Thoracic aorta (tissue), 2 donors: ENCODE measurements at places on chromosomes 4 and X.

DNA sequence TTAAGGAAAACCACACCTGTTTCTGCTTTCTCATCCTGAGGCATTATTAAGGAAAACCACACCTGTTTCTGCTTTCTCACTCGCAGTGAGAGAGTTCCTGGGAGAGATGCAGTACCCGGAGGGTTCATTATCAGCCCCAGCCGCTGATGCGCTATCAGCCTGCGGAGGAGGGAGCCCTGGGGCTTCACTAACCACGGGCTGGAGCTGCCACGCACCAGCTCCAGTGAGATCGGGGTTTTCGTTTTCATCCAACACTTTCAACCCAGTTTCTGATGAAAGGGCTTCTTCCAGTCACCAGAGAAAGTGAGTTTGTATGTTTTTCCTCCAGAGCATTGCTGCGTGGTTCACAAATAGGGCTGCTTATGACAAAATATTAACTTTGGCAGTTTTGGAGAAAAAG, 93.2 kb upstream of the PRKX start:
- DNase-seq = no peak

DNA sequence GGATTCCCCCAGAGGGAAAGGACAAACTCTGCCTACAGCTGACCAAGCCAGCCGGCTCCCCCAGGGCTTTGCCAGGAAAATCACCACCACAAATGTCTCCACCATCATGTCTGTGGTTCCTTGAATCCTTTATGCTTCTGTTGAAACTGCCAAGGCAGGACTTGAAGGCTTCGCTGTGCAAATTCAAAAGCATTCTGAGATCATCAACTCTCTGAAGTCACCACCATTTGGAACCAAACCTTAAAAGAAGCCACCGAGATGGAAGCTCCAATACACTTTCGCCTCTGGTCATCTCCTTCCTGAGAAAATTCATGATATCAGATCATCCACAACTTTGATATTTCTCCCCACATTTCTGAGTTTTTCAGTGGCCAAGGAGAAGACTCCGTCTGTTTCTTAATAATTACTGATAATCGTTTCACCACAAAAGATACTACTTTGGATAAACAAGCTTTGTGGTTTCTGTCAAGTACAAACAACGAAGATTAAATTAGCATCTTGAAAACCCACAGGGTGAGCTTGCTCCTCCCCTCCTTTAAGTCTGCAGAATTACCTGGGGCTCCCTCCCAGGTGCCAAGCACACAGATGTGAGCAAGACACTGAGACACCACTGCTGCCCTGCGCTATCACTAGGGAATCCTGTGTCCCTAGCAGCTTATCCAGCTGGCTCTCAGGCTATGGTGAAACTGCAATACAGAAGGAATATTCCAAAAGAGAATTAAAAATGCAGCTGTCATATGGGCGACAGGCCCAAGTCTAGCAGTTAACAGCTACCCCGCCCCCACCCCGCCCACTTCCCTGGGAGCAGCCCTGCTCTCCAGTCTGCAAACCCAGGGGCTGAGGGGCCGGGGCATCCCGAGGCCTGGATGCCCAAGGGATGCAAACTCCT, 125.0 kb upstream of the TBL1X start:
- no peak for DNase-seq

DNA sequence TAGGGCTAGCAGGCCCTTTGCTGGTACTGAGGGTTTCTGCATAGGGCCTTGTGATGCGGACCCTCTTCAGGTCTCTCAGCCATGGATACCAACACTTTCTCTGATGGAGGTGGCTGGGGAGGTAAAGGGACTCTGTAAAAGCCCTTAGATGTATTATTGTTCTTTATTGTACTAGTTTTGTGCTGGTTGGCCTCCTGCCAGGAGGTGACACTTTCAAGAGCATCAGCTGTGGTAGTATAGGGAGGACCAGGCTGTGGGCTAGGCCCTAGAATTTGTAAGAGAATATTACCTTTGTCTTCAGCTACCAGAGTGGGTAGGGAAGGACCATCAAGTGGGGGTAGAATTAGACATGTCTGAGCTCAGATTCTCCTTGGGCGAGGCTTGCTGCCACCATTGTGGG, 936.3 kb downstream of the CENPC start:
- DNase-seq = no peak

DNA sequence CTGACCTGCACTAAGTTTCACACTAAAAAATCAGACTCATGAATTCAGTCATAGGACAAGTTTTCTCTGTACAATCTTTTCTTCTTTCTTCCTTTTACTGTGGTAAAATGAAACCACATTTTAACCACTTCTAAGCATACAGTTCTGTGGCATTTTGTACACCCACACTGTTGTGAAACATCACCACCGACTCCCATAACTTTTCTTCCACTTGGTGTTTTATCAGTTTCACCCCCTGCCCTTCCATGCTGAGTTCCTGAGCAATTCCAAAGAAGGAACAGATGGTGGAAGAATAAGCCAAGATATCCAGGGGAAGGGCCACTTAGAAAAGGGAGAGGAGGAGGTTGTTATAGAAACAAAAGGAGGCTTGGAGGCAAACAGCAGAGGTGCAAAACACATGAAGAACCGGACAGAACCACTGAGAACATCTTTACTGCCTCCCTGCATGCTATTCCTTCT, 22.6 kb downstream of the SLC25A4 start:
- no peak for DNase-seq

GRCh38 chrX:51395480-51395809, 62.8 kb downstream of the NUDT10 start:
- DNase-seq = no peak

DNA sequence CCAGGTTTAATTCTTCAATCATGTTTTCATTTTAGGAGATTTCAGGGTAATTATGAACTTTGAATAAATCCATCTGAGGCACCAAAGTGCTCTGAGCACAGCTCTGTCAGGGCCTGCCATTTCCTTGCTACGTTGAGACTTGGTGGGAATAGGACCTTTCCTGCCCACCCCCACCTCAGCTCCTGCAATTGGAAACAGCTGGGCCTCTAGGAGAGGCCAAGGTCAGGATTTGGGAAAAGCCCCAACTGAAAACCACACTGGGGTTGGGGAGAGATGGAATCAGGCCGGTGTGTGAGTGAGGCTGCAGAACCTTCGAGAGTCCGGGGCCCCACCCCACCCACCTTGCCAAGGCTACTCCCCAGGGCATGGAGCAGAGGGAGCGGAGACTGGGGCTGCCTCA, 212.7 kb upstream of the BCOR start:
- no peak for DNase-seq

DNA sequence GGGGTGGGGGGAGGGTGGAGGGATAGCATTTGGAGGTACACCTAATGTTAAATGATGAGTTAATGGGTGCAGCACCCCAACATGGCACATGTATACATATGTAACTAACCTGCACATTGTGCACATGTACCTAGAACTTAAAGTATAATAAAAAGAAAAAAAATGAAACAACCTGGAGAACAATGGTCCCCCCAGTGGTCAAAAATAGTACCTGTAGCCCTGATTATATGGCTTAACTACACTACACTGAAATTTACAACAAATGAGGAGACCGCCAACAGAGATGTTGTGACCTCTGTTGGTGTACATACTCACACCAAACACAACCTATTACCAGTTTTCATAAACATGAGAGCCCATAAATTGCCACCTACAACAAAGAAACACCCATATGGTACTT, 7.3 kb upstream of the MAGEE1 start:
- no peak for DNase-seq

- no peak for DNase-seq
Observed at GRCh38 chr4:158169931-158170690, 2.7 kb downstream of the GASK1B start.

DNA sequence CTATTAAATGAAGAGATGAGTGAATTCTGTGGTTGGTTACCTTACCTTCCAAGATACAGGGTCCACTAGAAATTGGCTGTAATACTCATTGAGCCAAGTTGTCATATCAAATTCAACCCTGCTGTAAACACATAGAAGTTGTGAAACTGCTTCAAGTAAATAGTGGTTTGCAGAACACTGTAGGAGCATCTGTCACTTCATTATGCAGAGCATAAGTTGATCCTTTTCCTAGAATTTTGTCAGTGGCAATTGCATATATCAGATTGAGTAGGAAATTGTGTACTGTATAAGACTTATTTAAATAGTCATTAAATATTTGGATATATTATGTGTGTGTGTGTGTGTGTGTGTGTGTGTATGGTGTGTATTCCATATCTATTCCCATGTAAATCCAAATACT, 8.8 kb upstream of the XK start:
- no peak for DNase-seq

DNA sequence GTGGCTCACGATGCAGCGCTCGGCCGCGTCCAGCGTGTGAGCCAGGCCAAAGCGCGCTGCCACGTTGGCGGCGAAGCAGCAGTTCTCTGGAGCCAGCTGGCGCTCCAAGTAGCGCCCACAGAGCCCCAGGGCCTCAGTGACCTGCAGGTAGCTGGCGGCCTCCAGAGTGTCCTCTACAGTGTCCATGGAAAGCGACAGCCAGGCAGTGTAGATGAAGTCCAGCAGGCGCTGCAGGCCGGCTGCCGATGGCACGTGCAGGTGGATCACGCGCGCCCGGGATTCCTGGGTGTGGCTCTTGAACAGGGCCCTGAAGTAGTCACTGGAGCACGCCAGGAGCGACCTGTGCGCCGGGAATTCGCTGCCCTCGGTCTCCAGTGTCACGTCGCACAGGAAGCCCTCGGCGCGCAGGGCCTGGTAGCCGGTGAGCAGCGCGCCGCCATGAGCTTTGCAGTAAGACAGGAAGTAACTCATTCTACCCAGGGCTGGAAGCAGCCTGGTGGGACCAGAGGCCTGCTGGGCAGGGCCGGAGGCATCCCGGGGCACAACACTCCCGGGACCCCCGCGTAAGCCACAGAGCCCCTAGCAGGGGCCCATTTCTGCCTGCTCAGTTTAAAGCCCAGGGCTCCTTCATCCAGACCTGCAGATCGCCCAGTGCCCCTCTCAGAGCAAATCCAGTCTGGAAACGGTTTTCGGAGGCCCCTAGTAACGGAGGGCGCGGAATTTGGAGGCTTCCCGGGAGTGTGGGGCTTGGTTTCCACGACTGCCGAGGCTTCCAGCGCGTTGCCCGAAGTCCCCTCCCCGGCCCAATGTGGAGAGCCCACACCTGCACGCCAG, 595 bp downstream of the KLHL34 start:
- no peak for DNase-seq

- DNase-seq = no peak
Observed at GRCh38 chr4:4823621-4824162, 35.8 kb upstream of the MSX1 start.

GRCh38 chr4:128155874-128156456, 94.9 kb downstream of the LARP1B start:
- no peak for DNase-seq

- DNase-seq = no peak
Observed at GRCh38 chr4:70583952-70584834, 7.9 kb upstream of the AMBN start.

- no peak for DNase-seq
Observed at GRCh38 chrX:87728459-87728858, 210.9 kb downstream of the KLHL4 start.

GRCh38 chr4:70979445-70980008, 13.9 kb upstream of the DCK start:
- DNase-seq = no peak

DNA sequence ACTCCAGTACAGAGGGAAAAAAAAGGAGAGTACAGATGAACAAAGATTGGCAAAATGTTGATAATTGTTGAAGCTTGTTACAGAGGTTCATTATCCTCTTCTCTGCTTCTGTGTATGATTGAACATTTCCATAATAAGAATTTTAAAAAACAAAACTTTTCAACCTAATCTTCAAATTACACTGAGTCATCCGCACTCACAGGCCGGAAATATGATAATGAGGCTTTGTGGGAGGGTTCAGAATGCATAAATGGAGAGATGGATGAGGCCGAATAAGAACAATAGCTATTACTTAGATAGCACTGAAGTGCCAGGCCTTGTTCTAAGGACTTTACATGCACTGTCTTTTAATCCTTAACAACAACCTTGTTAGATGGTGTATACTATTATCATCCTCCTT, 4.6 kb upstream of the ERCC6L start:
- DNase-seq = no peak

GRCh38 chrX:8647176-8647575, 84.8 kb downstream of the ANOS1 start:
- DNase-seq = no peak

- DNase-seq = no peak
Observed at GRCh38 chr4:42396752-42397634, at the start of gene SHISA3. Gene SHISA3 (plus strand): TSS chr4:42397488. CDS start chr4:42398057, 569 bp downstream.

DNA sequence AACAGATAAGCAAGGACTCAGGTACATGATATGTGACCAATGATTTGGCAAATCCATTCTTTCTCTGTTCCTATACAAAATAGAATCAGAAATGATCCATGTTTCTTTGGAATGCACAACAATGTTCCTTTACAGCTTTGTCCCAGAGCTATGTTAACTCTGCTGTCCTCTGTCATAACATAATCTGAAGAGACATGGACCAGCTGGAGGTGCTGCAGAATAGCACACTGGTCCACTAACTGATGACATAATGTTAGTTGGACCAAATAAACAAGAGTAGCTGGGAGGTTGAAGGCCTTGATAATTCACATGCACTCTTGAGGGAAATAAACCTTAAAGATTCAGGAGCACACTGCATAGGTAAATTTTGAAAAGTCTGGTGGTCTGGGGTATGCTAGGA, 23.0 kb upstream of the DHX15 start:
- no peak for DNase-seq

- no peak for DNase-seq
Observed at GRCh38 chrX:40700640-40701342, 34.6 kb downstream of the MED14 start.

DNA sequence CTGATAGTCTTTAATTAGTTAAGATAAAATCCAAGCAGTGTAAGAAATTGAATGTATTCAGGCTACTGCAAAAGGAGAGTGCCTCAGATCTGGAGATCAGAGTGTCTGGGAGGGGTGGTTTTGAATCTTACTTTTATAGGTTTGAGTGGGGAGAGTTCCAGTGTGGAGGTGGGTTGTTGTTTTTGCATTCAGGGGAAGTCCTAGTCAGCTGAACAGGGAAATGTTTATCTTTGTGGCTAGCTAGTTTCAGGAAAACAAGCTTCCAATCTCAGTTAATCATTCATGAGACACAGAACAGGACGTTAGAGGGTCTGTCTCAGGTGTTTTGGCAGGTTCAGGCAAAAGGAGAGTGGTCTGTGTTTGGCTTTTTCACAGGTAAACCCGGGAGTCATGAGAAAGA, 26.0 kb downstream of the ZNF81 start:
- no peak for DNase-seq

- DNase-seq = no peak
Observed at GRCh38 chr4:71765350-71765749, 18.5 kb downstream of the GC start.

DNA sequence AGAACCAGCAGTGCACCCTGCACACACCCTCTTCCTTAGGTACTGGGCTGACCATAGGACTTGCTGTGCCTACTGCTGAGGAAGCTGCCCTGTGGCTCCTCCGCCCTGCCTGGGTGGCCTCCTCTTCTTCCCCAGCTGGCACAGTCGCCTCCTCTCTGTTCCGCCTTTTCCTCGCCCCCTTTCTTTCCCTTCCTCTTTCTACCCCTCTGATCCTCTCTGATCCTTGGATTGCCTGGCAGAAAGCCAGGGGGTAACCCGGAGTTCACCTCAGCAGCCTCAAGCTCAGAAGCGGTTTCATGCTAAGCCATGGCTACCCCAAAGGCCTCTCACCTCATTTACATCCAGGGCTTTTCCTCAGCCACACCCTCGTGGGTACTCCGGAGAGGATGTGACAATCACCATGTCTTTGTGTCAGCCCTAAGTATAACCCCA, 136.2 kb downstream of the SMIM20 start:
- no peak for DNase-seq

- no peak for DNase-seq
Observed at GRCh38 chr4:18670034-18670433, 648.5 kb upstream of the LCORL start.

GRCh38 chr4:87950936-87951511, 24.5 kb upstream of the SPP1 start:
- DNase-seq = no peak
